ENCODE measurements at places on chromosomes 4 and X.

DNA sequence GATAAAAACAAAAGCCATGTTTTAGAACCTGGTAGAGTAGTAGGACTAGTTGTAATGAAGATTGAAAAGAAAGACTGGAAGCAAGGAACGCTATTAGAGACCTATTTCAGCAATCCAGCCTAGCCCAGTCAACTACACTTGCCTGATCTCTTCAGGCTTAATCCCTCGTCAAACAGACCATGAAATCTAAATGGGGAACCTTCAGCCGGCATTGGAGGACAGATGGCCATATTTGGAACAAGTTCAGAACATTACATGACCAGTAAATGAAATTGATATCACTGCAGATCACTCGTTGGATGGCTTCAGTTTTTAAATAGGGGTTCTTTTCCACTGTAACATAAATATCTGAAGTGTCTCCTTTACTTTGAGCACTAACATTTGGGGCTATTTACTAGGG lies 84.8 kb upstream of the WDR44 start:
- DNase-seq: no peak

- DNase-seq: no peak
These were observed 14.1 kb downstream of the COX18 start for GRCh38 chr4:73055241-73055897.

DNA sequence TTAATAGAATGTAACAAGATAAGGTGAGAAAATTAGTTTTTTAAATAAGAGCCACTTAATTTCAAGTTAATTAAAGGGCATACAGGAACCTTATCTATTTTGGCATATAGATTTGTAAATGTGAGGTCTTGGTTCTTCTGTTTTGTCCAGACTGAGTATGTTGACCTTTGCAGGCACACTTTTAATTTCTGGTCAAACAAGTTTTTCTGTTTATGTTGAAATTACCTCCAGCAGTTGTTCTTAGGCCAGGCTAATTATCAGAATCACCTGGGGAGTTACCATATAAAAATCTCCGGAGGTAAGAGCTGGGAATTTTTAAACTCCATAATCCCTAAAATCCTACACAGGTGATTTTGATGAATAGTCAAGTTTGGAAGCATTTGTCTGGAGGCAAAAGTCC lies 227.4 kb upstream of the ANKRD50 start:
- DNase-seq: no peak

GRCh38 chrX:9873952-9874351 lies 87.7 kb downstream of the SHROOM2 start:
- DNase-seq: no peak

GRCh38 chr4:181909368-181909767 lies 333.8 kb upstream of the TENM3 start:
- DNase-seq: no peak

- DNase-seq: no peak
These were observed 93.6 kb downstream of the DTHD1 start for GRCh38 chr4:36374836-36375511.

GRCh38 chr4:184831153-184831552 lies 5.4 kb upstream of the ACSL1 start:
- DNase-seq: no peak

- DNase-seq: no peak
These were observed 57.3 kb downstream of the STOX2 start for GRCh38 chr4:183962419-183962818.

DNA sequence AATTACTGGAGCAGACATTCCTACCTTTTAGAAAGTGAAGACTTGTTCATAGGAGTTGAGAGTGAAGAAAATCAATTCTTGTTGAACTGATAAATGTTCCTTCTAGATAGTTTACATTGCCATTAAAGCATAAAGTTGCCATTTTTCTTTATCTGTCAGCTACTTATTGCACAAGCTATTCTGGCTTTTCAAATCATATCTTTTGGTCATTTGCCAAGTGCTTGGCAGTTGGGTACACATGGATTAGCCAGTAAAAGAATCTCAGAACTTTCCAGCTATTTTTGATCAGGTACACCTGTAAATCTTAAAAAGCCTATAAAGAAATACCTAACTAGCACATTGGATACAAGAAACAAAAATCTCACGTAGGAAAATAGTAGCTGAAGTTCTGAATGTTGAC lies 56.4 kb upstream of the PNPLA4 start:
- DNase-seq: no peak

DNA sequence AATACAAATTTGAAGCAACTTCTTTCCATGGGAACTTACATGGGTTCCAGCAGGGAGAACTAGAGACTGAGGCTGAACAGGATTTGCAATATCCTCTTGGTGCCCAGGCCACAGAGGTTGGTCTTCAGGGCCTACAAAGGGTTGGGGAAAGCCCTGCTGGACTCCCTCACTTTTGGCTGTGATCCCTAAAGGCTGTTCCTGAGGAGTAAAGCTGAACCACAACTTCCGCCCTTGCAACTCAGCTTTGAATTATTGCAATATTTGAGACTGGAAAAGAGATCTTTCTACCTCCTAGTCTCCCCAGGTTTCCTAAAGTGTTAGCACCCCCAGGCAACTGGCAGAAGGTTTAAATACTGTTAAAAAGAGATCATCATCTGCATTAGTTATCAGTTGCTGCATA lies 26.9 kb downstream of the DCHS2 start:
- DNase-seq: no peak

GRCh38 chrX:108217876-108218275 lies 126.3 kb downstream of the ATG4A start:
- no peak for DNase-seq
